Activated CD4-positive, alpha-beta T cell treated with anti-CD3 and anti-CD28 coated beads, Interleukin-10, Interleukin-2, amounts not matched to agents 100 ng/mL and 50 ng/mL, durations not matched to agents 16 hours and 8 hours (primary cell): ENCODE measurements at places on chromosomes 2 and 18.

- peak; percentile 72 for DNase-seq
Observed at GRCh38 chr2:191740016-191740419, 62.1 kb downstream of the NABP1 start.

DNA sequence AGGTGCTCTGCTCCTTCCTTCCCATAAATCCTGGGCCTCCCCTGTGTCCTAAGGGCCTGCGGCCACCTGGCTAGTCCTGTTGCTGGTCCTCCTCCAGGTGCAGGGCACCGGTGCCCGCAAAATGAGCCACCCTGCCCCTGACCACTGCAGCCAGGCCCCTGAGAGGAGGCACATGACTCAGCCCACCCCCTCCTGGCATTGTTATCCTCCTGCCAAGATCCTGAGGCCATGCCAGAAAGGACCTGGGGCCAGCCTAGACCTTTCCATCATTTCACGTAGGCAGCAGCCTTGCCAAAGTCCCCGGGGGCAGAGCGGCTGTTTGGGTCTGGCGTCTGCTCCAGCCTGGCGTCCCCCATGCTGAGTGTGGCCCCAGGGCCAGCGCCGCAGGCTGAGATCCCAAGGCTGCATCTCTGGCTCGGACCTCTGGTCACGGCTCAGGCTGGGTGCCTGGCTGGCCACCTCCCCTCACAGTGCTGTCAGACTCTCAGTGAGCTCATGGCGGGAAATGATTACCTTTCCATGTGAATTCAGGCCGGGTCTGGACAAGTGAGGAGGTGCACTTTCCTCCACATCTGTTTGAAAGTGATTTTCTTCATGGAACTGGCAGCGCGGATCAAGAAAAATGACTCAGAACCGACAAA is 81.0 kb downstream of the NDUFA10 start:
- no peak for DNase-seq

- DNase-seq = no peak
Observed at GRCh38 chr2:164661349-164661748, 40.1 kb upstream of the GRB14 start.

- no peak for DNase-seq
Observed at GRCh38 chr2:34892256-34892655, 1293.2 kb upstream of the FAM98A start.

GRCh38 chr18:4211111-4211837 is 243.8 kb downstream of the DLGAP1 start:
- no peak for DNase-seq

DNA sequence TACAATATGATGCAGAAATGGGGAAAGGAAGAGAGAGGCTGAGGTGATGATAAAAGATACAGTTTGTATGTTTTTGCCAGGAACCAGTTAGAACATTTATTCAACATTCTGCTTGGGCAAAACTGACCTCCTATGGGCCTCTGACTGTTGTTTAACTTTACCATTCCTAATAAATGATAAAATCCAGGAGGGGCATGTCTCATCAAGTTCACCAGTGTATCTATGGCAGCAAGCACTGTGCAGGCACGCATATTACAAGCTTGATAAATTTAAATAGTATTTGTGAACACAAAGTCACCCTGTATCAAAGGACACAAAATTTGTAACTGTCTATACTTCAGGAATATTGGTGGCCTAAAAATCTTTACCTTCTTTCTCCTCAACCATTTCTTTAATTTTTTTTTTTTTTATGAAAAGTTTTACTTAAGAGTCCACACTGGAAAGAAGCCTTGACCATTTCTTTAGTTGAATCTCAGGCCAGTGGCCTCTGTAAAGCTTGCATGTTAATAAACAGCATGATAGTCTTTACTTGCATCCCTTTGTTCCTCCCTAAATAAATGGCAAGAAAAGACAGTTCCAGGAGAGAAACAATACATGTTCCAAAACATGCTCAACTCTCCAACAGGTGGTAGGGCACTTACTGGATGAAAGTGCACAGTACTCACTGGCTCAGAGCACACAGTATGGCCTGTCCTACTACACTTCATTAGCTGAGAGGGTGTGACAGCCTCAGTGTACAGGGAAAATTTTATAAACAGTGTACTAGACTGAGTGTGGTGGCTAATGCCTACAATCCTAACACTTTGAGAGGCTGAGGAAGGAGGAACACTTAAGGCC is 52.3 kb downstream of the SOS1 start:
- DNase-seq = no peak

GRCh38 chr18:61595615-61596251 is 262.5 kb downstream of the CDH20 start:
- no peak for DNase-seq

- peak; percentile 65 for DNase-seq
Observed at GRCh38 chr2:207530160-207531031, 634 bp downstream of the CREB1 start.

- no peak for DNase-seq
Observed at GRCh38 chr18:27004056-27004829, 138.7 kb upstream of the AQP4 start.

GRCh38 chr2:95012881-95013550 is 12.5 kb upstream of the MAL start:
- no peak for DNase-seq

DNA sequence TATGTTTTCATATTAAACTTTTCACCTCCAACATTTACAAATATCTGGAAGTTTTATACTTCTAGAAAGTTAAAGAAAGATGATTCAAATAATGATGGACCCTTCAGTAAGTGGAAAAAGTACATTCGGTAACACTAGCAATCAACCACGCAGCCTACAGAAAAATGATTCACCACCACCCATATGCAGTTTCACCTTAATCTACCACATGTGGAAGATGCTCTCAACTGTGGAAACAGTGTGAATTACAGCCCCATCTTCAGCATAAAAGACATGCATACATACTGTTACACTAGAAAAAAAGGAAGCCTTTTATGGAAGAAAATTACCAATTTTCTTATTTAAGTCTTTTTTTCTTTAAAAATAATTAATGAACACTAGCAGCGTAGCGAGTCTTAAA is 1.1 kb downstream of the SLC38A11 start:
- DNase-seq = no peak

DNA sequence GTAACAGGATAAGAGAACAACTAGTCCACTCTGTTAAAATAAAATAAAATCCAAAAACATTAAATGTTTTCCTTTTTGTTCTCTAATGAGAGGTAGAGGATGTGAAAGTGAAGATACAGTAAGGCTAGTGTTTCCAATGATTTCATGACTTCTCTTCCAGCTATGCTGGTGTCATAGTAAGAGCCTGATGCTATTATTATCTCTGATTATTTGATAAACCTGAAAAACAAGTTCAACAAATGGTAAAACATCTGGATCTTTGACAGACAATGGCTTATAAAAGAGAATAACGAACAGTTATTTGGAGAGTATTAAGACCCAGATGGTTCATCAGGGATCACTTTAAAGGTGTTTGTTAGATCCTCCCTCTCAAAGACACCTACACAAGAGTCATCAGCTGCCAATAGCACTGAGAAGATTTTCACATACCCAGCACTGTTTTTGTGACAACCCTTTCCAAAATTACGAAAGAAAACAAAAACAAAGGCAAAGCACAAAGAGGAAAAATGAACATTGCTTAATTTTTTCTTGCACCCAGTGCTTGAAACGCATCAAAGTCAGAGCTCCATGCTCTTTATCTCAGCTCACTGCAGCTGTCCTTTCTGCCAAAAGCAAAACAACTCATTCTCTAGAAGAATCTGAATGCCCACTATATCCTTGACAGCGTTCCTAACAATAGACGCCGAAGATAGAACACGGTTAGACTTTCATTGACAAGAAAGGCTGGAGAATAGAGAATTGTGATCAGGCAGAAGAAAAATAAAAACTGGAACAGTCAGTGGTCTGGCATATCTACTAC is 168.6 kb downstream of the SLC8A1 start:
- no peak for DNase-seq

DNA sequence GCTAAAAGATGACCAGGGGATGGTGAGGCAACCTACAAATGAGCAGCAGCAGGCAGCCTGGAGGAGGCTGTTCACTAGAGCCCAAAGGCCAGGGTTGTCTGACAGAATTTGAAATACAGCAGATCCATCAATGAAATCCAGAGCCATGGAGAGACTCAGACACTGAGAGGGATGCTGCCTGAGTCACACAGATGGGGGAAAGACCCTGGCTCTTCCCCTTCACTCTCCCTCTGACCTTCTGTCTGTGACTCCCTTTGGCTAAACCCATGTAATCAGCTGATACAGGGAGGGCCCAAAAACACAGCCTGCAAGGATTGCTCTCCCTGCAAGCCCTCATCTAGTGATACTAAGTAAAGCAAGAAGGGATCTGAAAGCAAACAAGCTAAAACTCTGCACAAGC is 166.5 kb upstream of the SPOPL start:
- no peak for DNase-seq

GRCh38 chr2:165745916-165746315 is 48.1 kb downstream of the GALNT3 start:
- DNase-seq = no peak

DNA sequence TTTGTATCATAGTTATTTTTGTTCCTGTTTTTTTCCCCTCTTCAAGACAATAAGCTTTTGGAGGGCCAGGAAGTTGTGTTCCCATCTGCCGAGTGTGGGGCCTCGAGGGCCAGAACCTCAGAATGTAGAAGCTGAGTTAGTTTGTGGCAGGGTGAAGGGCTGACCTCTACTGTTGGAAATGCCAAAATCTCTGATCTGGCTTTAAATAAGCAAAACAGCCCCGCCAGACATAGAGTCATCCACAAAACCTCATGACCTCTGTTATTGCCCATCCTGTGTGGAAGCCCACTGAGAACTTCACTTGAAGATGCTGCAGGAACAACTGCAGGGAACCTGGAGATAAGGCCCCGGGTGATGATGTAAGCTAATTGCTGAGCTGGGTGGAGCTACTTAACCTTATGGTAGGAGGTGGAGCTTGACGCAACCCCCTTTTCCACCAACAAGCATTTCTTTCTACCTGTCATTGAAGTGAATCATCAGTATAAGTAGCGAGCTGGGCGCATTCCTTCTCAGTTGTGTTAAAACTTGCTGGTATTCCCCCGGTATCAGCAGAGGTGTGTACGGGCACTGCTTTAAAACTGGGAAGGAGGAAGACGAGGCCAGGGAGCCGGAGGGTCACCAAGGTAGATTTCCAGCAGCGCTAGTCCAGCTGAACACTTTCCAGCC is 177.2 kb downstream of the NEDD4L start:
- DNase-seq = no peak

DNA sequence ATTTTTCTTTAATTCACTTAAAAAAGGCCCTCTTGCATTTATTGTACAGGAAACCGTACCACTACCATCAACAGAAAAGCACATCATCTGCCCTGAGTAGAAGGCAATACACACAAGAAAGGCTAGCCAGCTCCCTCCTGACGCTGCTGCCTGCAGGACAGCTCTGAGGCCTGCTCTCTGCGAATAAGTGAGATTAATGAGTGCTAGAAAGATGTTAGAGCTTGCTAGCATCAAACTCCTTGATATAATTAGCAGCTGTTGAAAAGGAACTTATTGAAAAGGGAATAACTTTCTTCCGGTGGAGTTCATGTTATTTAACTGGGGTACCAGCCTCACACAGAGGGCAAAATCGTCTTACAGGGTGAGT is 56.1 kb downstream of the INHBB start:
- no peak for DNase-seq

DNA sequence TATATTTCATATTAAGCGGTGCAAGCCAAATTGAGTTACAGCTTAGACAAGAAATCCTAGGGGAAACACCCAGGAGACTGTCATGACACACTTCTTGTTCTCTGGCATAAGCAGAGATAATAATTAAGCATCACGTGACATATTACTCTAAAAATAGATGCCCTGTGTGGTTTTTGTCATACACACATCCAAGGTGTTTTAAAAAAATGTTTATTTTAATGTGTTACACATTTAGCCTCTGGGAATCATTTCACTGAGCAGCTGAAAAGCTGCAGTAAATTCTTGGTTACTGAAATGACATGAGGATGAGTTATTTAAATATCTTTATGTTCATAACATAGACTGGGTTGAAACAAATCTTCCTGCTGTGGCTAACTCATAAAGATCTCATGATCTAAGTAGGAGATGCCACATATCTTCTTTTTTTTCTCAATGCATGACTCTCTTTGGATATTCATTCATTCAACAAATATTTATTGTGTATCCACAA is 38.0 kb upstream of the ERMN start:
- peak; percentile 3 for DNase-seq

- DNase-seq = no peak
Observed at GRCh38 chr2:178496049-178496448, 15.8 kb downstream of the PLEKHA3 start.

- peak; percentile 82 for DNase-seq
Observed at GRCh38 chr2:128321784-128322714, 3.4 kb upstream of the HS6ST1 start.

- DNase-seq = peak; percentile 60
Observed at GRCh38 chr2:224650815-224651439, 65.2 kb downstream of the CCDC195 start.

- no peak for DNase-seq
Observed at GRCh38 chr2:30662268-30663131, 144.7 kb downstream of the CAPN13 start.

DNA sequence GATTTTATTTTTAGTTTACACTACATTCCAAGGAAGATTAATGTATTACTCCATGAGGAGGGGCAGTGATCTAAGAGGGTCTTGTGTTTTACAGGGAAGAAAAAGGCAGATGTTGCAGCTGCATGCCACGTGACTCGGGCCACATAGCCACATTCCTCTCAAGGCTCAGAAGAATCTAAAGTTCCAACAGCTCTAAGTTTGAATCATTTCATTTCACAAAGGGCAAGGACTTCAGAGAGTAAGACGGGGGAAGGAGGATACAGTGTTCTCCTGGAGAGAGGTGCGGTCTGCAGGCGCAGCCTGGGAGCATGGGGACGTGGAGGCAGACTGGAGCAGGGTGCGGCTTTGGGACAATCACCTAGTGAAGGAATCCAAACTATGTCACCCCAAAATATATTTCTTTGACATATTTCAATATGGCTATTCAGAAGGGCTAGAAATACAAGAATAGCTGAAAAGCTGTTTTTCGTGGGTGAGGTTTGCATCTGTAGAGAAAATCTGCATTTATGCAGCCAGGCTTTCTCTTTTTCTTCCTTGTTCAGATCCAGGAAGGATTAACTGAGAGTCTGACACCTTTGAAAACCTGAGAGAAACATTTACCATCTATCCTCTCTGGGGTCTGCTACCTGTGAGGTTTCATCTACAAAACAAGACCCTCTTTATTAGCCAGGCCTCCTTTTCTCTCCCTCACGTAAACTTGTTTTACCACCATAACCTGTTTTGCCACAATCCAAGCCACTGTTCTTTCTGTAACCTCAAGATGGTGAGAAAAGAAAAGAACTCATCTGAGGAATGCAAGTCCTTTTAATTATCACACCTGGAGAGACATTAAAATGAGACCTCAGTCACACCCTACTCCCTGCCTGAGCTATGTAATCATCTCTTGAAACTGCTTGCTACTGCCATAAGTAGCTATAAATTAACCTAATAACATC is 165.1 kb upstream of the NDUFV2 start:
- no peak for DNase-seq

DNA sequence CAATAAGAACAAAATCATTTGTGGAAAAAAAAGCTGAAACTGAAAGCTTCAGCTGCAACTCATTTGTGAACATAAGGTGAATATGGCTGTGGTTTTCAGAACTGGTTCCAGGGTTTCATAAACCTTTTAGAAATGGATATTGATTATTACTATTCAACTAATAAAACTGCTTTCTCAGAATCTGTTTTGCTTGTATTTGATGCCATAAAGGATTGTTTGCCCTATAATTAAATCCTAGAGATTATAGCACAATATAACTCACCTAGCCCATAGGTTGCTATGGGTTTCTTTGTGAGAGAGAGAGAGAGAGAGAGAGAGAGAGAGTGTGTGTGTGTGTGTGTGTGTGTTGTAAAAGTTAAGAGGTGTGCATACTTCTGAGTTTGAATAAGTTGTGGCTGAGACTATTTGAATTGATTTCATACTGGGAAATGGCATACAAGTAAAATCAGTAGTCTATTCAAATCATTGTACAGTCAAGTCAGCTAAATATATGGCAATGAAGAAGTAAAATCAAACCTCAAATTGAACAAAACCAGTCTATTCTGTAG is 339.2 kb downstream of the ARHGAP15 start:
- peak; percentile 79 for DNase-seq
